ENCODE measurements at places on chromosomes 6 and 20.

DNA sequence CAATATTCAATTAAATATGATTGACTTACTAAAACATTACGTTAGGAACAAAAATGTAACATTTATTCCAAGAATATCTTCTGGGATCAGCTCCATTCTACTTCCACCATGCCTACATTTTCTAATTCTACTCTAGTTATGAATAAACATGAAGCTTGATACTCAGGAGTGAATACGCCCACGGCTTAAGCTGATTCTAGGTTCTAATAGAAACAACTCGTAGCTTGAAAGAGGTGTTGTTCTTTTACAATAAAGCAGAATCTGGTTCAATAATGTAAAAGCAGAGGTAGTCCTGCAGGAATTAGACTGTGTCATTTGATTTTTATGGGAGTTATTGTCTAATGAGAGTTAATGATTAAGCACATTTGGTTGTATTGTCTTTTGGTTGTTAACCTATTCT lies 107.3 kb upstream of the OLIG3 start:
- DNase-seq: no peak

DNA sequence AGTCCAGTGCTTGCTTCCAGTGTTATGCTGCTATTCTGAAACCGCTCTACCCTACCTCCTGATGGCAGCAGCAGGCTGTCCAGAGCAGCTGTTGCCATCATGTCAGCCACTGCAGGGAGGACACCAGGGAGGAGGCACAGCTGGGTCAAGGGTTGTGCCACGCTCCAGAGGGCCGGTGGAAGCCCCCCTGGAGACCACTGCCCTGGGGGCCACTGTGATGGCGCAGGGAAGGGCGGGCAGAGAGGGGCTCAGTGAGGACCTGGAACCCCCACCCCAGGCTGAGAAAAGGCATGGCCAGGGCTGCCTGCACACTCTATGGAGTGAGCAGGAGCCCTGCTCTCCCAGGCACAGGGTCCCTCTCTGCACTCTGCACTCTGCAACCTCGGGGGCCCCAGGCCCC lies 271.3 kb upstream of the BTBD3 start:
- no peak for DNase-seq

GRCh38 chr6:139753198-139753861 lies 378.9 kb upstream of the CITED2 start:
- DNase-seq: no peak

DNA sequence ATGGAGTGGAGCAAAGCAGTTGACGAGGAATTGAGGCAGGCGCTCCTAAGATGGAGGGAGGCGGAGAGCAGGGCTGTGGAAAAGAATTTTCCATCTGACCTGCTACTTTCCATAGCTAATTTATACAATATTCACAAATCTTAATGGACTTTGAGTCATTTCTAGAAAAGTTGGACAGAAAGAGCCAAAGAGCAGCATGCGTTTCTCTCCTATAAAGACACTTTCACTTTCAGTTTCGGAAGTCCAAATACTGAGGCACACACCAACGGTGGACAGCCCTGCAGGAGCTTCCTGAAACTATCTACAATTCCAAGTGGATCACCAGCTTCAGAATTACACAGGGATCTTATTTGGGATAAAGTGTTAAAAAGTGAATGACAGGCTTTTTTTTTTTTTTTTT lies 43.5 kb downstream of the PANK2 start:
- DNase-seq: no peak

GRCh38 chr6:136740050-136740974 lies 52.0 kb downstream of the MAP3K5 start:
- DNase-seq: no peak

DNA sequence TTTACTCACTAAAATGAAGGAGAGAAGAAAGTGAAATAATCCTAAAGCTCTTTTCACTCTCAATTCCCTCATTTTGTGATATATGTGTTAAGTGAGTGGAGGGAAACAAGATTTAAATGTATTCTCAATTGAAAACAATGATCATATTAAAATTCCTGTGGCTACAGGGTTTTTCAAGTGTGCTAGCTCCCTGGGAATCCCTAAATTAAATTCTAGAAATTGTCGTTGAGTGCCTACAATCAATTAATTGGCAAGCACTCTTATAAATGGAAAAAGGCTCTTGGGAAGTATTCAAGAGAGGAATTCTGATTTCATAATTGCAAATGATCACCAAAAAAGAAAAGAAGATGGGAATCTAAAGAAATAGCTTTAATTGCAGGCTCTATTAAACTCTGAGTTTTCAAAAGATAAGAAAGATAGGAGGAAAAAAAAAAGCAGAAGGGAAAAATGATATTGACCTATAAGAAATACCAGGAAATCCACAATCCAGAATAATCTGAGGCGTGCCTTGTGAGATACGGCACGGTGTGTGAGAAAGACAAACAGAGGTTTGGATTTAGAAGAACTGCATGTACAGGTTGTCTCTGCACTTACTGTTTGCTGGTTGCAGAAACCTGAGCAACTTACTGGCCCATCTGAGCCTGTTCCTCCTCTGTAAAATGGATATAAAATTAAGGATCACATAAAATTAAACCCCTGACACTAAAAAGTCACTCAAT lies 18.3 kb upstream of the MBOAT1 start:
- DNase-seq: no peak

- no peak for DNase-seq
Measured at GRCh38 chr20:38252292-38253288, 7.9 kb downstream of the KIAA1755 start.

GRCh38 chr20:59124296-59125029 lies 39.2 kb upstream of the ZNF831 start:
- DNase-seq: no peak

- DNase-seq: no peak
Measured at GRCh38 chr20:59005523-59006166, 1.4 kb downstream of the CTSZ start.

DNA sequence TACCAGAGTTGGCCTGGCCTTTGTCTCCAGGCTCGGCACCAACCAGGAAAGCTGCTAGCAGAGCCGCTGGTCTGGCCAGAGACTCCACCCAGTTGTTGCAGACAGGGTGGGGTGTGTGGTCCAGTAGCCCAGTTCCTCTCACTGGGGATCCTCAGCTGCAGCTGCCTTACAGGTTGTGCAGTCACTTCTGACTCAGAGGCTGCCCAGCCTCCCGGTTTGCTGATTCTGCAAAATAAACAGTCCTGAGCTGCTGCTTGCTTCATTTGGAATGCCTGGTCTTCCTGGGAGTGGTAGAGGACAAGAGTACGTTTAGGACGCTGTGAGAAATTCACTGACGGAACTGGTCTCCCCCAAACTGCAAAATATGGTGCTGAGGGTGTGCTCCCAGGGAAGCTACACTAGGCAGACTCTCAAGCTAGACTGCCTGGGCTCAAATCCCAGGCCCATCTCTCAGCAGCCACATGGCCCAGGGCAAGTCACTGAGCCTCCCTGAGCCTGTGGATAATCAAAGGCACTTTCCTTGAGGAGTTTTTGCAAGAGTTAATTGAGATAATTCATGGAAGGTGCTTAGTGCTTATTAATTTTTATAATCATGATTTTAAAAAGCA lies 246.1 kb downstream of the TFAP2C start:
- no peak for DNase-seq

- no peak for DNase-seq
Measured at GRCh38 chr6:36938536-36938935, 16.0 kb upstream of the PI16 start.

- DNase-seq: no peak
Measured at GRCh38 chr20:11459090-11459890, 458.4 kb upstream of the BTBD3 start.

GRCh38 chr6:62103186-62103859 lies 182.7 kb downstream of the KHDRBS2 start:
- DNase-seq: no peak

DNA sequence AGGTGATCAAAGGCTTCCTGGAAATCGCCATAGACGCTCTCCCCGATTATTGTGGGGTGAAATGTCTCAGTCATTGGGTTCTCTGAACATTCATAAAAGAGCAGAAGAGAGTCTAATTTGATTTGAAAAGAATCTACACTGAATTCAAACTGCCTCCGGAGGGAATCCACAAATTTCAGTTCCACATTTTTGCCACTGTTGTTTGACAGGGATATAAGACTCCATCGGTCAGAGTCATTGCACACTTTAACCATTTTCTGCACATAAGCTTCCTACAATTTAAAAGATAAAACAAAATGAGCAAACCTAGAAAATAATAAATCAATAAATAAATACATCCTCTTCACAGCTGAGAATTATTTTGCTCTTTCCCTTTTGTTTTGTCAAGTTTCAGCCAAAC lies 2.3 kb downstream of the TENT5A start:
- DNase-seq: no peak

DNA sequence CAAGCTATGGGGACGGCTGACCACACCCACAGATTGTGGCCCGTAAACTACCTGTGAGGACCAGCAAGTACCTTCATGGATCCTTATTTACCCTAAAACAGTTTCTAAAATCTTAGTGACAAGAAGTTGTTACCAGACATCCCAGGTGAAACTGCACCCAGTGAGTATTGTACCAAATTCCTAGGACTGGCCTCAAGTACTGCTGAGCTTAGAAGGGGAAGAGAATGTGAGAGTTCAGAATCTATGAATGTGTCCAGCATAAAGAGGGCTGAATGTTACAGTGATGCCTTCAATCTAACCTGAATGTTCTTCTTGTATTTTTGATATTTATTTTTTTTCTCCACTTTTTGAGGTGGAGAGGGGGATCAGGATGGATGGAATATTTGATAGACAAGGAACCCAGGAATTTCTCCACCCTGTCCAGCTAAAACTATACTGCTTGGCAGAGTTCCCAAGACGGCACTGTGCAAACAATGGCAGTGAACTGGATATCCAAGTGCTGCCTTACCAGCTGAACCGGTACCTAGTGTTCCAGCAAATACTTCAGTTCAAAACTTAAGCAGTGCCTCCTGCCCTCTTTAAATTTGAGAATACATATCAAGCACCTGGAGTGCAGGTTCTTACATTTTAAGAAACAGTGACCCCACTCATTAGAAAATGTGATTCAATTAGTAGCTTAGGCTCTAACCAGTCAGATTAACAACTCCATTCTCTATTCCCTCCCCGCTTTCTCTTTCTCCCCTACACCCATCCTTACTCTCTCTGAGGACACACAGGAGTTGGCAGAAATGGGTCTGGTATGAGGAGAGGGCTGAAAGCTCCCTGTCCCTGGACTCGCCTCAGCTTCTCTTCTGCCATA lies 427.3 kb upstream of the FLRT3 start:
- no peak for DNase-seq

DNA sequence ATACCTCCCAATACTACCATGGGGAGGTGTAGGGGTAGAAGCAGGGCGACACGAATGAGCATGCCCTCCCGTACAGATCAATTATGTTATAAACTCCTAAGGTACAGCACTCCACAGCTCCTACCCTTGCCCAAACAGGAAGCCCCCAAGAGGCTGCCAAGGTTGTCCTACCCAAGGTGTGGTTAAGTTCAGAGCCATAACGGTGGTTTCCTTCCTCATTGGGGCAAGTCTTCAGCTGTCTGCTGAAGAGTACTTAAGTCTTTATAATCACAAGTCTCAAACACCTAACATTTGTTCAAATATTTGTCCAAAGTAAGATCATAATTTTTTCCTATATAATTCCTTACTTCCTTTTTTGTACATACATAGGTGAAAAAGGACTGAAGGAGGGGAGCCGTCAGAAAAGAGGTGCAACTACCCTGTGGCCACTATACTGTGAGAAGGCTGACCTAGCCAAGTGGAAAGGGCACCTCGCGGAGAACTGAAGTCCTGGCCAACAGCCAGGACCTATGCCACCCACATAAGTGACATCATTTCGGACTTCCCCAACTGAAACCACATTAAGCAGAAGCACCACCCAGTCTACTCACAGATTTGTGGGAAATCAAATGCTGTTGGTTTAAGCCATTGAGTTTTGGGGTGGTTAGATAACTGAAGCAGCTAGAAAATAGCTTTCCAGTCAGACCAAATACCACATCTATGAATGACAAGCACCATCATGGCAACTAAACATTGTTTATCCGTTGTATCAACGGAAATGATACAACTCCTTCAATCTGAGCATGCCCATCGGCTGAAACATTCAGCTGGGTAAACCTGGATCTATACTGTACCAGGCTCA lies 2.9 kb upstream of the RAB22A start:
- peak; percentile 59 for DNase-seq

DNA sequence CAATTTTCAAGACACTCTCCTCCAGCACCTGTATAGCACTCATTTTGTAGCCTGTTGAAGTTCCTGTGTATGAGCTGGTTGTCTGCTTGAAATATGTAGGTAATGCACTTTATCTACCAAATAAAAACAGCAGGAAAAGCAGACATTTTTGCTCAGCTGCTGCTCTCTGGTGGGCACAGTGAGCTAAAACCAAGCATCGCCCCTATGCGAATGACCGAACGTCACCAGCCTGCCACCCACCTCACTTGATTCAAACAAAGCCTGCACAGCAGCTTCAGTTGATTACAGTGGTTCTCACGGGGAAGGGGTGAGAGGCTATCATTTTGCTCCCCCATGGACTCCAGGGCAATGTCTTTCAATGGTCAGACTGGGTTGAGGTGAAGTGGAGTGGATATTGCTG lies 185.7 kb downstream of the SASH1 start:
- no peak for DNase-seq

DNA sequence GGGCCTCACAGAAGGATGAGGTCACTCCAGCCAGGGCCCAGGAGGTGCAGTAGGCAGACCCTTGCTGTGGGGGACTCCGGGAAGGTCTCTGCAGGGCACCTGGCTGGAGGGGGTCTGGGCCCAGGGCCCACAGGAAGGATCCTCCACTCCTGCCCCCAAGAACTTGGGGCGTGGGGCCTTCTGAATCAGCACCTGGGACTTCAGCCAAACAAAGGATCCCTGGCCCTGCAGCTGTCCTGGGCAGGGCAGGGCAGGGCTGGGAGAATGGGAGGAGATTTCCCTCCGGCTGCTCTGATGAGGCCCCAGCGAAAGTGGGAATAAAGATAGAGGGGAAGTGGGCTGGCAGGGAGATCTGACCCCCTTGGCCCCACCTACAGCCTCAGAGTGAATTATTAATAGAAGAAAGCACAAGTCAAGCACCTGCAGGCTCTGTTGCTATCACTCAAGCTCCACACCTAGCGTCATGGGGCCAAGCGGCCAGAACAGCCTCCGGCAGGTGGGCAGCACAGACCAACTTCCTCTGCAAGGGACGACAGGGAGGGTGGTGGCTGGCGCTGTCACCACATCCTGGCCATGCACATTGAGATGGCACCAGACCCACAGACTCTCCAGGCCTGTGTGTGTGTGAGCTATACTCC lies 61.6 kb upstream of the MRPS10 start:
- no peak for DNase-seq

DNA sequence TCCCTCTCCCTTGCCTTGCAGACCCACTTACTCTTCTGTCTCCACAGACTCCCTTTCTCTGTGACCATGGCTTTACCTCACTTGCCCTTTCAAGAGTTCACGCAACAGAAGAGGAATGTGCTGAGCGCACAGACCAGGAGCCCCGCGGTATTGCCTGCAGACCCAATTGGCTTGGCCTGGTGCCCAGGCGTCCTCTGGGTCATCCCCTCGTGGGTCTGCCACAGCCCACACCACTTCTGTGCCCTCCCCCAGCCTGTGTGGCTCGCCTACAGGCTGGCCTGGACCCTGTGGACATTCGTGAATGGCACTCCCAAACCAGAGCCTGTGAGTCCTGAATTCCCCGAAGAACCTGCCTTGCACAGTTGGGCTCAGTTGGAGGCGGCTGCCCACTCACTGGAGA lies 15.3 kb upstream of the NINL start:
- DNase-seq: no peak
